Dermis blood vessel endothelial cell (primary cell): ENCODE measurements at places on chromosomes 4 and X. TPM values are rescaled to one million over a fixed set of nuclear protein-coding genes. Genes with fewer than 3 reads are reported as not detected.

S100G gene
- not detected in 2 replicates for total RNA-seq

ARHGEF38 gene
- under 0.01 and 0.05 TPM in 2 replicates for total RNA-seq

CXorf38 gene
- total RNA-seq = 16.5 and 17.1 TPM in 2 replicates

USP17L5 gene
- not detected in 2 replicates for total RNA-seq

DRD5 gene
- total RNA-seq = not detected in 2 replicates

PROM1 gene
- 0.14 and 1.0 TPM in 2 replicates for total RNA-seq

LRIT3 gene
- 0.05 and 0.17 TPM in 2 replicates for total RNA-seq
